Inflammatory macrophage treated with lipopolysaccharide for 1 hour (primary cell): ENCODE measurements at places on chromosomes 2 and 18.

DNA sequence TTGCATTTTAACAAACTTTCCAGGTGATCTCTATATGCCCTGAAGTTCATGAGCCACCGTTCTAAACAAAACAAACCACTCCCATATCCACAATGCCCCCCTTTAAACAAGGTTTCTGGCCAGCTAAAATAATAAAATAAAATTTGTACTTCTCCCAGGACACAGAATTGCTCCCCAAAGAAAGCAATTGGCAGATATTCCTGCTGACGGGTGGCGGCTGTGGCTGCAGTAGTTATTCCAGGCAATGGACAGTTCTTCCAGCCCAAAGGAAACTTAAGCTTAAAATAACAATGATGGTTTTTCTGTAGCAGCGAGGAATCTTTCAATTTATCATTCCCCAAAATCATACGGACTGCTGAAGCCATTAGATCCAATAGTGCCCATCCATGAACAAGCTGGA lies 260.5 kb upstream of the ZNF521 start:
- no peak for DNase-seq

GRCh38 chr2:64396551-64396950 lies 57.4 kb upstream of the LGALSL start:
- no peak for DNase-seq

DNA sequence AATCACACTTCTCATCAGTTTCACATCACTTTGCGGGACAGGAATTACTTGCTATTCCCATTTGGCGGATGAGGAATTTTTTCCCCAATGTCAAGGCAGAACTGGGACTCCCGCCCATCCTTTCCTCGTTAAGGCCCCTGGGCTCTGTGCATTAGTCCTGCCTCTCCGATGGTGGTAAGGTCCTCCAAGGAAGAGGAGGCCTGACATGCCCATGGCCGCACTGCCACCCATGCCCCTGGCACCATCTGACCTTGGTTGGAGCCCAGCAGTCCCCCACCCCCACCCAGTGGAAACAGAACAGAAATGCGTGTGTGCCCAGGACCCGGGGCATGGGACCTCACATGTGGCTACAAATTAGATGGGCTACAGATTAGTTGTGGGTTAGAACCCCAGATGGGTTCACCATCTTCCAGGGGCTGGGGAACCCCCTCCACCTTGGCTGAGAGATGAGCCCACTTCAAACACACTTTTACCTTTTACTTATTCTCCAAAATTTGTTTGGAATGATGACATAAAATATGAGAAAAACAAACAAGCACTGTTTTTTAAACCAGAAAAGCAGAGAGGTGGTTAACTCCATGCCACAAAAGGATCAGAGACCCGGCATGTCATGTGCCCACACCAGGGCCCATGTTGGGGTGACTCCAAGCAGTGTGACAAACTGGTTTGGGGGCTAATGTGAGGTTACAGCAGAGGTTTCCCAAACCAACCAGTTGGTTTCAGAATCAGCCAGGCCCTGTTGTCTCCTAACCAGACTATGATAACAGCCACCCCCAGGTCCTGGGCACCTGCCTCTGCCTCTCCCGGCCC lies 11.0 kb upstream of the DUSP2 start:
- no peak for DNase-seq

DNA sequence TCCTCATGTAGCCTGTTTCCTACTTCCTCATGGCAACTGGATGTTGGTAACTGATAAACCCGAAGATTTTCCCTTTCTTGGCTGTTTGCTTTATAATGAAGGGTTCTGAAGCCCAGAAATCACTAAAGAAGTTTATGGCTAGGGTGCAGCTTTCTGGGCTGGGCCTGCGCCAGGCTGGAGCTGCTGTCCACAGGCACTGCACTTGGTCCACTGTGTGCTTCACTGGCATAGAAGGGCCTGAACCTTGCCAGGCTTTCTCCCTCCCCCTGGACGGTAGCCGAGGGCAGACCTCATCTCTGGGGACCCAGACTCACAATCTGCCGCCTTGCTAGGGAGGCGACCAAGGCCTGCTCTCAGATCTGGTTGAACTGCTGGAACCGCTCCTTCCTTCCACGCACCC lies 133.3 kb upstream of the SPRED2 start:
- no peak for DNase-seq

DNA sequence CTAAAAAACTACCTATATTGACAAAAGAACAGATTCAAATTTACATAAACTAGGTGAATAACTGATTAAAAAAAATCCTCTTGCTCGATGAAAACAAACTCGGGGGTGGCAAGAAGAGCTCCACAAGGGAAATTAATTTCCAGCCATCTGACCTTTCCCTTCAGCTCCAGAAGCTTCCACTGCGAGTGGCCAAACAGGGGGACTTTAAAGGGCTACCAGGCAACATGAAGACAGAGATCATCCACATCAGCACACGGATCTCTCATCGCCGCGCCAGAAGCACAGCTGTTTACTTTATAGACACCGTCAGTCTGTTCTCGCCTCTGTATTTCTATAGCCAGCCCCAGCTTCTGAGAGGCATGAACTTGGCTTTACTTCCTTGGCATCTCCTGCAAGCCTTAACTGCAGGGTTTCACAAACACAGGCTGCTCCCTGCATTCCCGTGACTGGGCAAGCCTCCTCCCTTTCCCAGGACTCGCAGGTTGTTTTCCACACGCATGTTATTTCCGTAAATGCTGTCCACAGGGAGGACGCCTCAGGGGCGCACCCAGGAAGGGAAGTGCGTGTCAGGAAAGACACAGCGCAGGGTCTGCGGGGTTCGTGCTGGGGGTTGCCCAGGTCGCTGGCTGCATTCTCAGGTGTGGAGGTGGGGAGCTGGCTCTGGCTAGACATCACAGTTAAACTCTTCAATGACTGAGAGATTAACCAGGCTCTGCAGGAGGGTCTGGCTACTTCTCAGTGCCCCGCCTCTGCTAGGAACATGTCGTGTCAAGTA lies 85.0 kb downstream of the USP40 start:
- no peak for DNase-seq

DNA sequence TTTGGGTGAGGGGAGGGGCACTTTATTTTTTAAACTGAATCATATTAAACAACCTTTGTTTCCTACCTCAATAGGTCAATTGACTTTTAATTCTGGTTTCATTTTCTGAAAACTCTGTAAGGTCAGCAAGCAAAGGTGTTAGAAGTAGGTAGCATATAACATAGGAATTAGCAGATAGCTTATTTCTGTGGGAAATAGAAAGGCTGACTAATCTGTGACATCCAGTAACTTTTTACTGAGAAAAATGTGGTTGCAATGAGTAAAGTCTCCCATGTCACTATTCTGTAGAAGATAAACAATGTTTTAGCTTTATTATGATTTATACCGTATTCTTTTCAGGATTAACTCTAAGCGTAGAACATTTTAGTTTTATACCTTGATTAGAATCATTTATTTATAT lies 240.4 kb downstream of the PLCL1 start:
- no peak for DNase-seq

DNA sequence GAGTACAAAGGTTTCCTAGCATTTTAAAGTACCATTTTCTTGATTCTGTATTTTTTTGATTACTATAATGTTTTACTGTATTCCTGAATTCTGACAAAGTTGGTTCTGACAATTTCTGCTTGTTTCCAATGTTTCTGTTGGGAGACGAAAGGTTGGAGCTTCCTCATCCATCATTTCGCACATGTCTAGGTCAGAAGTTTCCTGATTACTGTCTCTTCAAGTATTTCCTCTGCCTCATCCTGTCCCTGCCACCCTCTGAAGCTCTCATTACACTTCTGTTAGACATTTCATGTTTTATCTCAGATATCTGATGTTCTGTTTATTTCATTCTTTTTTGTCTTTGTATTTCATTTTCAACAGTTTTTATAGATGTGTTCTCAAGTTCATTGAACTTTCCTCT lies 895.8 kb downstream of the TSN start:
- no peak for DNase-seq

DNA sequence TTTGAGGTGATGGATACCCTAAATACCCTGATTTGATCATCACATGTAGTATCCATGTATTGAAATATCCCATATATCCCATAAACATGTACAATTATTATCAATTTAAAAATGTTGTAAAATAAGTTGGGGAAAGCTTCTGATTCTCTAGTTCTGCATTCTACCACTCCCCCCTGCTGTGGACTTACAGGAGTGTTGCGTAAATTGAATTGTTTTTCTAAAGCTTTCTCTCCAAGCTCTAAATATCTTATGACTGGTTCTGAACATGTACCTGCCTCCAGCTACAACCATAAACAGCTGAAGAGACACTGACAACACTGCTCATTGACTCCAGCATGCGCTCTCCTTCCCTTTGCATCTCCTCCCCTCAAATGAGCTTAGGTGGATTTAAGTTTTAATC lies 145.2 kb downstream of the MGAT5 start:
- no peak for DNase-seq

- no peak for DNase-seq
These were observed 44.9 kb downstream of the DYSF start for GRCh38 chr2:71498261-71498701.

DNA sequence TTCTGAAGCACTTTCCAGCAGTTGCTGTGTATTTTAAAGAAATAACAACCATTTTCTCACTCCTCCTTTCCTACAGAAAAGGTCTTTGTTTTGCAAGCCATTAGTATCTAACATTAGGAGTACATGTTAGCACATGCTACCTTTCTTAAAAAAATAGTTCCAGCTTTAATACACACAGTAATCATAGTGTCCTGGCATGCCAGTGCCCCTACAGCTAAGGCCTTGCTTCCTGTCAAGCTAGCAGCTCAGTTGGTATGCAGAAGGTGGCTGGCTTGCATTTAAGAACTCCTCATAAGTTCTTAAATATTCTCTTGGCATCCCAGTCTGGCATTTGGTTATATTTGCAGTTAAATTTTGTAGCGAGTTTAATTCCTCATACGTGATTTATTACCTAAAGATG lies 141.3 kb upstream of the IL1R2 start:
- DNase-seq = no peak

GRCh38 chr2:108586631-108587030 lies 52.4 kb downstream of the LIMS1 start:
- DNase-seq = no peak

GRCh38 chr2:157228946-157229345 lies 28.6 kb upstream of the GALNT5 start:
- DNase-seq = no peak

- DNase-seq = no peak
These were observed 2135.6 kb upstream of the CELF4 start for GRCh38 chr18:39701055-39701783.

DNA sequence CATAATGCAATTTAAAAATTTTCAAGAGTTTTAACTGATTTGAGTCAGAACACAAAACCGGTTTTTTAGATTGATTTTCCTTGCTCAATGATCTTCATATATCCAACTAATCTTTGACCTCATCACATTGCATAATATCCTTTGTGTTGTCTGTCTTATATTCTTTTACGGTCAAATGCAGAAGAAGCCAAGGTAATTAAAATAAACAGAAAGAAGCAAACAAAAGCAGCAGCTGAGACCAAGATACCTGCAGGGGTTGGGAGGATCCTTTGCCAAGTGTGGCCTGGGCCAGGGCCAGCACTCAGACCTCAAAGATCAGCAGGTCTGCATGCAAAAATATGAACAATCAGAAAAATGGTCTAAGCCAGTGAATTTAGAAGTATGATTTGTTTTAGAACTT lies 428.9 kb upstream of the NETO1 start:
- DNase-seq = no peak

- no peak for DNase-seq
These were observed 12.9 kb downstream of the TGOLN2 start for GRCh38 chr2:85314884-85315242.

DNA sequence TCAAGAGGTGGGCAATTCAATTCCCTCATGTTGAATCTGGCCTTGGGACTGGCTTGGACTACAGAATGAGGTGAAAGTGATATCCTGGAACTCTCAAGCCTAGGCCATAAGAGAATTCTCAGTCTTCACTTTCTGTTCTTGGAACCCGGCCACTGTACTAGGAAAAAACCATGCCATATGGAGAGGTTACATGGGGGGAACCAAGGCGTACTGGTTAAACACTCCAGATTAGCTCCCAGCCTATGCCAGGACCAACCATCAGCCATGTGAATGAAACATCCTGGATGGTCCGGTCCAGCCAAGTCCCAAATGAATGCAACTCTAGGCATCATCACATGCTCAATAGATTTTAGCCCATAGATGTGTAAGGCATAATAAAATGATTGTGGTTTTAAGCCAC lies 56.4 kb downstream of the ZNF385B start:
- DNase-seq = no peak

GRCh38 chr2:27844821-27845255 lies 45.3 kb downstream of the RBKS start:
- DNase-seq = no peak

DNA sequence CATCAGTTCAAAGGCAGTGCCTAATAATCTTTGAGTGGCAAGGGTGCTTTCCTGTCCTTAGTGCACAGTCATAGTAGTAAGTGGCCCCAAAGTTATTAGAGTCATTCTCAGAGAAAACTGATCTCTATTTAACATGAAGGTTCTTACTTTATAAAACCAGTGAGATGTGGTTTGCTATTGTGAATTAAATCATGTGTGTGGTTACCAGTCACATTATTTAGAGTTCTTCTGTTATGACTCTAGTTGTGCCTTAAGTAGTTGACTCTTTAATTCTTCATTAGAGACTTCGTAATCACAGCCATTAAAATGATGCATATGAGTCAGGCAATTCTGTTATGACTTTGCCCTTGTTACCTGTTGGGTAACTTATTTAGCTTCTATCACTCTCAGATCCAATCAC lies 1392.9 kb upstream of the ACVR2A start:
- DNase-seq = no peak

DNA sequence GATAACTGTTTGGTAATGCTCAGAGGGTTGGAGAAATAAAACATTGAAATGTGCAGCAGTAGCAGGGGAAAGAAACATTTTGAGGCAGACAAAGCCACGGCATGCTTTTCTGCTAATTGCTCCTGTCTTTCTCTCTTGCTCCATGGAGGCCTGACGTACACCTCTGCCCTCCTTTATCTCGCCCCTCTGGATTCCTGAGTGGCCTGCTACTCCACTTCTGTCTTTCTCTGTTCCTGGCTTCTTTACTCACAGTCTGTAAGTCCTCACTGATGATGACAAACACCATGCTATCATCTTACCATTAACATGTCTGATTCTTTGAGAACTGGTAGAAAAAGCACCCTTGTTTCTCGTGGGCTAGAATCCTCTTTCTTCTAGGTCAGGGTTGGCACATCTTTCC lies 392.9 kb downstream of the MEIS1 start:
- DNase-seq = no peak

DNA sequence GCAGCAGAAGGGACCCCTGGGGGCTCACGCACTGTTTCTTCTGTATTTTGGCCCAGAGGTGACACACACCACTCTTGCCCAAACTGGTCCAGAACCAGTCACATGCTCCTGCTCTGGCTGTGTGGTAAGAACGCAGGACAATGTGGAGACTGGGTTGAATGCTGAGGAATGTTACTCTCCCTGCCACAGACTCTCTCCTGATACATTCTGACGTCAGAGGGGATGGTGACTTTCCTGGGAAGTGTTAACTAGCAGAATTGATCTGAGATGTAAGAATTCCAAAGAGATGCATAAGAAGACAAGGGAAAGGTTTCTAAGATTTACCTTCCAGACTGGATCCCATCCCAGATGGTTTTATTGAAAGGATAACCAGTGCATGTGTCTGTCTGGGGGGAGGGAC lies 100.8 kb downstream of the ASB1 start:
- no peak for DNase-seq
